Skin of body (tissue), 3 donors: ENCODE measurements at places on chromosomes 2 and 18. TPM values are rescaled to one million over a fixed set of nuclear protein-coding genes. Genes with fewer than 3 reads are reported as not detected.

DNA sequence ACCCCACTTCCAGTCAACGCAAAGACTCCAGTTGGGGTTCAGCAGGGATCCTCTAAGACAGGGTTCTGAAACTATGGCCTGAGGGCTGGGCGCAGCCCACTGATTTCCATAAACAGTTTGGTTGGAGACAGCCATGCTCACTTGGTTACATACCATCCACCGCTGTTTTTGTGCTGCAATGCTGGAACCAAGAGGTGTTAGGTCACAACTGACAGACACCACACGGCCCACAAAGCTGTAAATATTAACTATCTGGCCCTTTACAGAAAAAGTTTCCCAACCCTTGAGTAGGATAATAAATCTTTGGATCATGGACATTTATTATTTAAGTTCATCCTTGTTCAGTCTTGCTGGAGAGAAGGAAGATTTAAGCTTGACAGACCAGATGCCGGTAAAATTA lies 8.4 kb upstream of the CD226 start:
- DNase-seq = no peak

Gene METAP1D
- total RNA-seq = 12.7 TPM

Gene MEIS1
- total RNA-seq = 28.4 TPM

GRCh38 chr18:58413667-58414628 lies 214.9 kb downstream of the ALPK2 start:
- no peak for DNase-seq

GRCh38 chr2:160278879-160279177 lies 78.8 kb upstream of the ITGB6 start:
- DNase-seq = peak; percentile 11

Gene TSGA10
- total RNA-seq = 7.5 TPM

- peak; percentile 64 for DNase-seq
Observed at GRCh38 chr2:228681426-228681825, 499.9 kb upstream of the SPHKAP start.

- no peak for DNase-seq
Observed at GRCh38 chr2:236137066-236137465, 31.1 kb downstream of the GBX2 start.

DNA sequence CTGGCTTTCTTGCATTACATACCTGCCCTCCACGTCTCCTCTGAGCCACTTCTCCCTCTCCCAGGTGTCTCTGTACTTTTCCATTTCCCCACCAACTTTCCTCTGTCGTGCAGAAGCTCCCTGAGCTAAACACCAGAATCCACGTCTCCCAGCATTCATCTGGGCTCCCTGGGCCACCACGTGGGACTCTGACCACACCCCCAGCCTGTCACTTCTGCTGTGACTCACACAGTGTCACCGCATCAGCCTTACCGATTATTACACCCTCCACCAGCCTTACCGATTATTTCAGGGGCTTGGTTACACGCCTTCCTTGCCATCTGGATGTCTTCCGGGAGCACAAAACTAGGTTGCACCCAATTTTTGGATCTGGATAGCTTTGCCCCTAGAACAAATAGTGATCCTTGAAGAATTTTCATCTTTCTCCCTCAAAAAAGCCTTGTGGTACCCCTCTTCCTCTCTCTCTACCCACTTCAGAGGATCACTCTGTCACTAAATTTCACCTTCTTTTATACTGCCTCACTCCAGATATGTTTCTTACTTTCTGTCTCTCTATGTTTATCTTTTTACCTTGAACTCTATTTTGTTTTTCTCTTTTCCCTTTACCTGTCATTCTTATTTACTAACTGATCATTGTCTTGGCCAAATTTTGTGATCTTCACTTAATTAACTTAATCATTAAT lies 136.9 kb upstream of the CAB39 start:
- no peak for DNase-seq

- DNase-seq = peak; percentile 33
Observed at GRCh38 chr2:23244617-23245016, 140.4 kb upstream of the KLHL29 start.

Gene POTEI
- total RNA-seq = 0.10 TPM

Gene DPP4
- total RNA-seq = 13.7 TPM

Gene NDC80
- total RNA-seq = 9.8 TPM

Gene SLC16A14
- total RNA-seq = 8.2 TPM

- no peak for DNase-seq
Observed at GRCh38 chr2:240398661-240399267, 36.7 kb upstream of the GPC1 start.

Gene ABHD3
- total RNA-seq = 16.3 TPM
